ENCODE measurements at places on chromosomes 5 and 9.

- no peak for DNase-seq
Measured at GRCh38 chr9:135418161-135418560, 61.4 kb upstream of the PPP1R26 start.

- DNase-seq, result no peak
Measured at GRCh38 chr9:84411683-84412267, 71.2 kb upstream of the SLC28A3 start.

DNA sequence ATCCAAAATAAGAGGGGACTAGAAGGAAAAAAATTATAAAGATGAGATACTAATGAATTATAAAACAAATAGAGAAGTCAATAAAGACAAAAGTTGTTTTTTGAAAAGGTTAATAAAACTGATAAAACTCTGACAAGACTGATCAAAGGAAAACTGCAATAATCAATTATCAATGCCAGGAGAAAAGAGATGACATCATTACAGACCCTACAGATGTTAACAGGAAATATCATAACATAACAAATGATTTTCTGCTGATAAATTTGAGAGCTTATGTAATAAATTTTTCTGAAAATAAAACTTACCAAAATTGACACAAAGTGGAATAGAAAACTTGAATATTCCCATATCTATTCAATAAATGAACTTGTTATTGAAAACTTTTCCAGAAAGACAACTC is 34.3 kb upstream of the CEP72 start:
- DNase-seq, result no peak

GRCh38 chr9:22813529-22813928 is 366.9 kb downstream of the DMRTA1 start:
- DNase-seq, result no peak

DNA sequence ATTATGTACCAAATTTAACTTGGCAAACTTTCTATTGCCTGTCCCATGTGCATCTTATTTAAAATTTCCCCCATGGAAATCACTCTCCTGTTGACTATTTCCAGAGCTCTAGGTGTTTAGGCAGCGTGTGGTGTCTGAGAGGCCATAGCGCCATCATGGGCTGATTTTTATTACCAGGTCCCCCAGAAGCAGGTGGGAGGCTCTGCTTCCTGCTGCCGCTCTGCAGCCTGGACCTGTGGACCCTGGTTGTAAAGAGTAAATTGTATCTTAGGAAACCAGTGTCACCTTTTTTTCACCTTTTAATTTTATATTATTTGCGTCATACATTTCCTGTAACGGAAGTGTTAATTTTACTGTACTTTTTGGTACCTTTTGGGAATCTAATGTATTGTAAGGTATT is 6.4 kb downstream of the HNRNPAB start:
- DNase-seq, result no peak

- DNase-seq, result no peak
Measured at GRCh38 chr5:163594951-163595350, 89.5 kb downstream of the MAT2B start.
